NCI-H1930 (cell line): ENCODE measurements at places on chromosomes 1 and 21.
A peak's percentile ranks its signal among the peaks of the same experiment; 100 is the strongest.

DNA sequence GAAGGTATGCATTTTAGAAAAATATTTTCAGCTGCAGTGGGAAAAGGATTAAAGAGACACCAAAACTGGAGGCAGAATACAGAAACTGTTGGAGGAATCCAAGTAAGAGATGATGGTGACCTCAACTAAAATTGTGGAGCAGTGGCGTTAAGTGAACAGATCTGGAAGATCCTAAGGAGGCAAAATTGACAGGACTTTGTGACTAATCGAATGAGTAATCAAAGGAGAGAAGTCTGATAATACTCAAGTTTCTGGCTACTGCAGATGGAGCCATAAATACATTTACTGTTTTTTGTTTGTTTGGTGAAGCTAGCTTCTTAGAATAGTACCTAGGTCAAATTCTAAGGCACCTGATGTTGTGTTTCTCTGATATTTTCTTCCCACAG, 3.1 kb downstream of the CTBS start:
- DNase-seq: no peak

GRCh38 chr1:2632561-2633361, at the start of gene MMEL1:
Gene MMEL1, minus strand, starts transcription at chr1:2633016. Its CDS starts 3,532 bp downstream, at chr1:2629484.
- no peak for DNase-seq

- DNase-seq: no peak
Measured at GRCh38 chr1:230098723-230099122, 31.7 kb downstream of the GALNT2 start.

DNA sequence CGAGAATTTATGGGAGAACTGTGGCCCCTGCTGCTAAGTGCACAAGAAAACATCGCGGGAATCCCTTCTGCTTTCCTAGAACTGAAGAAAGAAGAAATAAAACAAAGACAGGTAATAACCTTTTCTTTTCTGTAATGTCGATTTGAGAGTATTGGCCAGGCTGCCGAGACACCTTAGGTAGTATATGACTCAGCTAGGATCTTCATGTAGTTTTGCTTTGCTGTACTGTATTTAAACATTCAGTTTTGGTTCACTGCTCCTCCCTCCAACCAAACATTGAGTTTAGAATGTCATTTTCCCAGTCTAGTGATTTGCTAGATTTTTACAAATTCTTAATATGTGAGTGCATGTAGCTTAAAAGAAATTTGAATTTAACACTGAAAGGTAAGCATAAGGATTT, 5.8 kb downstream of the SRRM1 start:
- no peak for DNase-seq

GRCh38 chr1:29943034-29943433, 706.7 kb downstream of the PTPRU start:
- DNase-seq: no peak

DNA sequence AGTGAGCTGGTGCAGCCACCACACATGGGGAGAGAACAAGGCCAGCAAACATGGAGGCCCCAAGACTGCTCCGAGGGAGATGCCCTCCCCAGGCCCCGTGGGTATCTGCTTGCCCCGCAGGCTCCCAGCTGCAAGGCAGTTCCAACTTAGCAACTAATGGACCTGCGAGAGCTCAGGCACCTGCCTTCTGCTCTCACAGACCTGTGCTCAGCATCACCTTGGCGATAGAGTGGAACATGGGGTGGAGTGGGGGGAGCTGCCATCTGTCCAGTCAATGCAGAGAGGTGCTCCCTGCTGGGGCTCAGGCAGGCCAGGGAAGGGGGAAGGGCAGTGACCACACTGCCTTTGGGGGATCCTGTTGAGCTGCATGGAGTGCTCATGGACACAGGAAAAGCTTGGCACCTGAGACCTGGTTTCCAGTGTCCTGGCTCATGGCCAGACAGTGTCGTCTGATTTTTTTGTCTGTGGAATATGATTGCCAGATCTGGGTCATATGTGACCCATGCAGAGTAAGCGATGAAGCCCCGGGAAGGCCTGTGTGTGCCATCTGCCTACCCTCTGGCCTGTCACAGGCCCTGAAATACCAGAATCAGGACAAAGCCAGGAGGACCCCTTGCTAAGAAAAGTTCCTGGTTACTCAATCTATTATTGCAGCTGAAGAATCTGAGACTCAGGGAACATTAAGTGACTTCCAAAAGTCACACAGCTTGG, 39.9 kb upstream of the TENT5C start:
- DNase-seq: no peak

DNA sequence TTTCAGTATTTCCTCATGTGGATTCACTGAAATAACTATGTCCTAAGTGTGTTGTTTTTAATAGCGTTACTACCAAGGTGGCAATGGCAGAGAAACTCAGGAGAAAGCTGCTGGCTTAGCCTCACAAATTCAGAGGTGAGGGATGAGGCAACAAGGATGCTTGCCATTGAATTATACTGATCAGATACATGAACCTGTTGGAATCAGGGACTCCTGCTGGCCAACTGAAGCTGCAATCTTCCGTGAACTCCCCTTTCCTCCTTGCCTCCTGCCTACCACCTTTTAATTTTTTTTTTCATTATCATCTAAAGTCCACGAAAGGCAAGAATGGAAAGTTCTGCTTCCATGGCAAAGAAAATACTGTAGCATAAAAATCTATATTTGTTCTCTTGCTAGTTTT, 254.7 kb downstream of the NFIA start:
- no peak for DNase-seq

DNA sequence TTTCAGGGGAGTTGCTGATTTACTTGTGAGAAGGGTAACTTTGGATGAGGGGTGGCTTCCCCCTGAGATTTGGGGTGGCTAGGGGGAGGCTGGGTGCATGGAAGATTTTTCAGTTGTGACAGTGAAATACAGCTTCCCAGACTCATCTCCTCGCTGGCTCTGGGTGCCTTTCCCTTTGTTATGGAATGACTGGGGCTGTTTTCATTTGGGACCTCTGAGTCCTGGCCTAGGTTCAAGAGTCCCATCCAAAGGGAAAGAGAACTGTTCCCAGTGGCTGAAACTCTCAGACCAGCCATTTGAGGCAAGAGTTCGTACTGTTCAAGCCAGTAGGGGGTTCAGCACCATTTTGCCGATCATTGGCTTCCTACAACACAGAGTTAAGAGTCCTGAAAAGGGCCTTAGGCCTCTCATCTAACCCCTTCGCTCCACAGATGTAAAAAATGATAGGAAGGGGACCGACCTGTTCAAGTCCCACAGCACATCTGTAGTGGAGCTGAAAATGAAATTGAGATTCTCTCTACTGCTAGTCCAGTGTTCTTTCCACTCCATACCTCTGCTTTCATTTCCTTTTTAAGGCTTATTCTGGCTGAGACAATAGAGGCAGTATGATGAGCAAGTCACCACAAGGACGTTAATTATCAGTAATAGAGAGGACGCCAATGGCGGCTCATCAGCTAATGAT, 958 bp downstream of the DDR2 start:
- DNase-seq: no peak

- no peak for DNase-seq
Measured at GRCh38 chr1:197127246-197127912, 19.1 kb downstream of the ASPM start.

DNA sequence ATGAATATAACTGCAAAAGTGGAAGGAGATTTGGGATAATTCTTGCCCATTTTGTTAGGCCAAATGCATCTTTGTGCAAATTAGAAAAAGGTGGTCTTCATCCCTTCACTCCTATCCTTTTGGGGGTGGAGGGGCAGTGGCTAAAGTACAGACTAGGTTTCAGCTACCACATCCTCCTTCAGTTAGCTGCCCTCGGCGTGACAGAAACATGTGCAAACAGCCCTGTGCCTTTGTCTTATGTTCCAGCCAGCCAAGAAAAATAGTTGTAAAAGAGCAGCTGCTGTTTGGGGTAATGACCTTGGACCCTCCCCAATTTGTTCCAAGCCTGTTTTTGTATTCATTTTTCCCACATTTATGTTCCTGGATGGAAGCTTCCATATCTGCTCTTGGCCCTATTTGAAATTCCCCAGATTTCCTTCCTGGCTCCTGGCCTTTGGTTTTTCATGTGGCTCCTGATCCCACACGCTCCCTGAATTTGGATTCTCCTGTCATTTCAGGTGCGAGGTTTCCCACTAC, 8.3 kb upstream of the LGALS8 start:
- DNase-seq: no peak

DNA sequence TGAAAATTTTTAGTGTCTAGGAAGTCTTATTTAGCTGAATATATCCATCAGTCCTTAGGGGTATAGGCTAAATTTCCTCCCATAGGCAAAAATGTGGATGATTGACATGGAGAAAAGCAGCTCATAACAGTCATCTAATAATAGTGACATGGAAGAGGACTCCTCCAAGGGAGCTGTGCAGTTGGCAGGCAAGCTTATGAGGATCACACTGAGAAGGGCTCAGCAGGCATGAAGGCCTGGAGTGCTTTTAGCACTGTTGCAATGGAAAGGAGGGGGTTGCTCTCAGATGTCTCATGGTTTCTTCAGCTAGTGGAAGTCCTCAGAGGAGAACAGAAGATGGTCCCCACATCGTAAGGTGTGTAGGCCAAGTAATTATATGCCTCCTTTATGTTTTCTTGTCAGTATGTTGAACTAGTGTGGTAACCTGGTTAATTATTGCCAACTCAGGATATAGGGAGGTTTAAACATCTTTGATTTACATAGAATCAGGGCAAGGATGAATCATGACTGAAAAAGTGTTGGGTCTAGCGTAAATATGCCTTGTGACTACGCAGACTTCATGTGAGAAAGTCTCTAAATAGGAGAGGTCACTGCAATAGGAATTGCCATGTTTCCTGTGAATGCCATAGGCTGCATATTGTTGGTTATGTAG, 18.9 kb downstream of the VN1R5 start:
- DNase-seq: no peak

- DNase-seq: no peak
Measured at GRCh38 chr1:24759492-24759891, 14.2 kb downstream of the CLIC4 start.

- DNase-seq: no peak
Measured at GRCh38 chr1:116667078-116667574, 407 bp downstream of the IGSF3 start.

GRCh38 chr1:53526451-53527101, 67.4 kb downstream of the DMRTB1 start:
- no peak for DNase-seq

DNA sequence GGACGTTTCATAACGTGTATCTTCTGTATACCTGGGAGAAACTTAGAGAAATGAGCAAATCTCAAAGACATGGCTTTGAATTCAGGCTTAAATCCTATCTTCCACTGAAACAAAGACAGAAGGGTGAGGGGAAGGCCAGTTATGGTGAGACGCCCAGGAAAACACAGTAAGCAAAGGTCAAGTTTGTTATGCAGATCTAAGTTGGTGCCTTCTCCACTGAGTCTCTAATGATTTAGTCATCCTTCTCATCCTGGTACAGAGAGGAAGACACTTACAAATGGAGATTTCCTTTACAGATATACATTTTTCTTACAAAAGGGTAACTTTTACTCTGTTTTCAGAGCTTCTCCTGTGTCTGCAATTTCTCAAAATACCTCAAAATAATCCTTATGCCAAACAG, 64.4 kb downstream of the MAP3K7CL start:
- no peak for DNase-seq

GRCh38 chr1:62687421-62687902, 724 bp downstream of the DOCK7 start:
- peak; percentile 11 for DNase-seq

DNA sequence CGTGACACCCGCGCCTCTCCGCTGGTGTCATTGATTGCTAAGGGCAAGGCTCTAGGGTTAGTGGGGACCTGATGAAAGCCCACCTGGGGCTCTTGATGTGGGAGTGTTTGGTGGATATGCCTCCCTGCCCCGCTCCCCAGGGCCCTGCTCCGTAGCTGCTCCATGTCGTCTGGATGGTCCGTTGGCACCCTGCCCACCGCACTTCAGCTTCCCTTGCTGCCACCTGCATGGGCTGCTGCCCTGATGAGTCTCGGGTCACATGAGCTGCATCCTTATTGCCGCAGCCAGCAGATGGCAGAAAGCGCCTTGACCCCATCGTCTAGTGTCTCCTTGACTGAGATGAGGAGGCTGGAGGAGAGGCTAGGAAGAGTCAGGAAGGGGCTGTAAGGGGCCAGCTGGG, 439.4 kb downstream of the CAMTA1 start:
- no peak for DNase-seq

DNA sequence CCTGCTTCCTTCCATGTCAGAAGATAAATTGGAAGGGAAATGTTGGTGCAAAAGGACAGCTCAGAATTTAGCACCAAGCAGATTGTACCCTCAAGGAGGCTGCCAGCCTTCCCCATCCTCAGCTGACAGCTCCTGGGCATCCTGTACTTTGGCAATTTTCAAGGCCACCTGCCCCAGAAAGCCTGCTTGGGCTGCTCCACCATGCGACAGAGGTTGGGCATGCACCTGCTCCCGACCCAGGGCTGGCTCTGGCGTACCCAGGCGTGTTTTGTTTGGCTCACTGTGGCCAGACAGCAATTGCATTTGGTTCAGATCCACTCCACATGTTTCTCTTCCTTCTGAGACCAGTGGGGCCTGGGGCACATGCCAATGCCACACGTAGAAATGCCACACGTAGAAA, 547.8 kb downstream of the NPHP4 start:
- no peak for DNase-seq

DNA sequence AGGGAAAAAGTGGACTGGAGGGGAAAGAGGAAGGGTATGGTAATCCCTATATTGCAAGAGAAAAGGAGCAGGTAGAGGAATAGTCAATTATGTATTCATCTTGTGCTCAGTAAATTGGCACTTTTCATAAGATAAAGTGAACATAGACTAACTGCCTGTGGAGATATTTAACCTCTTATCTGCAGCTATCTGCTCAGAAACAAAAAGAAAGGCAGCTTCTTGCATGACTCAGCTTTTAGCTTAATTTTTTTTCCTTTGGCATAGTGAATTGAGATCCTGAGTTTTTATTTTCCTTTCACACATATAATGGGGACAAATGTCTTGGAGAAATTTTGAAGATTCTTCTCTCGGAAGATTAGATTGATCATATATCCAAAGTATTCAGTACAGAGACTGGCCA, 127.6 kb upstream of the F3 start:
- no peak for DNase-seq

GRCh38 chr1:63269571-63269970, 52.8 kb upstream of the FOXD3 start:
- no peak for DNase-seq

DNA sequence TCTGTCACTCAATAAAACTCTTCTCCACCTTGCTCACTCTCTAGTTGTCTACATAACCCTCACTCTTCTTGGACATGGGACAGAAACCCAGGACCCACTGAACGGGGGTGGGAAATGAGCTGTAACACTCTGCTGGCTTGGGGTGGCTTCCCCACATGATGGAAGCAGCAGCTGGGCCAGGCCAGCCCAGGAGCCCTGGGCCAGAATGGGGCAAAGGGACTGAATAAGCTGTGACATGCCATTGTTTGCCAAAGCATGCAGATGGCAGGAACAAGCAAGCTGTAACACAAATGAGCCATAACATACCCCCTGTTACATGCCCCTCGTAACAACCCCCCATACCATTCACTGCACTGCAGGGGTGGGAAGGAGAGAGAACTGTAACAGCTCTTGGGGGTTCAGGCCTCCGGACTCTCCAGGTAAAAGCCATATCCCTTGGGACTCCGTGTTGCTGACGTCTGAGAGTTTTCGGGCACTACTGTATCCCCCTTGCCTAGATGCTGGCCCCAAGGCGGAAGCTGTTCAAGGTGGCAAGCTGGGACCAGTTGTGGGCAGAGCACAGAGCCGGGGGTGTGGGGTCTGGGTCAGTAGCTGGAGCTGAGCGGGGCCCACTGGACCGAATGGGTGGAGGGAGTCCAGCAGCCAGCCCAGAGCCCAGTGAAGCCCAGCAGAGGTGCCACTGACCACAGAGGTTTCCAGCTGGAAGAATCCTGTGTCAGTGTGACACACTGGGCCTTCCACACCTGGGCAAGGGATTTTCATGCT, 56.1 kb upstream of the DMRTB1 start:
- DNase-seq: no peak

- no peak for DNase-seq
Measured at GRCh38 chr1:46341222-46342083, 846 bp downstream of the NSUN4 start.

GRCh38 chr1:112358798-112359408, 37.1 kb upstream of the CTTNBP2NL start:
- no peak for DNase-seq
